NCI-H524 treated with DMSO at 0.1 percent for 48 hours (cell line): ENCODE measurements at places on chromosomes 5 and 9.

DNA sequence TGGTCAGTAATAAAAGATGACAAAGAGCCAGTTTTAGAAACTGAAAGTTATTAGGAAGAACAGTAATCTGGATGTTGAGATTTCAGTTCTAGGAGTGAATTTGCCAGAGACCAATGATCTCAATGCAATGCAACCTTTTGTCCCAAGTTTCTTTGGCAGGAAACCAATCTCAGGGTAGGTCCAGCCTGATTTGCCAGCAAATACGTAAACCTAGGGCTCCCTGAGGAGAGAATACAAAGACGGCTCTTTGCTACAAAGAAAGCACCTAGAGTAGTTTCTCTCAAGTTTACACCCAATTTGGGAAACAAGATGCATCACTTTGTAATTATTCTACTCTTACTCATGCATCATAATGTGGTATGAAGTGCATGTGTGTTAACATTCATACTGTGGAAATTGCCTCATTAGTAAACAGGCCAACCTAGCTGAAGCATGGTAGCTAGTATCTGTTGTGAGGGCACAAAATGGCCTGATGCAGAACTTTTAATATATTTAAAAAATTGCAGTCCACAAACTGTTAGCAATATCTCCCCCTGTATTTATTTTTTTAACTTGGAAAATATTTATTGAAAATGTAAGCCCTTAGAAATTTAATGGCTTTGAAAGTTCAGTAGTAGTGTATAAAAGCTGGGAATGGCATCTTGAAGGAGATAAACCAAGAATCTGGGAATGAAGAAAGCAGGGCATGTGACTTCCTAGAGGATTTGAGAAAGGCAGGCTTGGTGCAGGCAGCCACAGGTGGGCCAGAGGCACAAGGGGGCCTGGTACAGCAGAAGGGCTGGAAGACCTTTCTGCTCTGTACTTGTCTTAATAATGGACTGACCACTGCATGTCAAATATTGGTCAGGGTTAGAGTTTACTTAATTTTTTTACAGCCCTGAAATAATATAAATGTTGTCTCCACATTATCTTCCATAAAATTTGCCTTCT, 59.5 kb downstream of the MAST4 start:
- no peak for DNase-seq

DNA sequence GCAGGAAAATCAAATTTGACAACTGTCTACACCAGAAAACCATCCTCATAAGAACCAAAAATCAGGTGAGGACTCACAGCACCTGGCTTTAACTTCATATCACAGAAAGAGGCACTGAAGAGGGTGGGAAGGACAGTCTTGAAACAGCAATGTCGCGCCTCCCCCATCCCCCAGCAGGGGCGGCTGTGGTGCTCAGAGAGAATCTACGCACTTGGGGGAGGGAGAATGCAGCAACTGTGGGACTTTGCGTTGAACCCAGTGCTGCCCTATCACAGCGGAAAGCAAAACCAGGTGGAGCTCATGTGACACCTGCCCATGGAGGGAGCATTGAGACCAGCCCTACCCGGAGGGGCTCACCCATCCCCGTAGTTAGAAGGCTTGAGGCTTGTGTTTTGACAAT, 191.8 kb downstream of the MSX2 start:
- no peak for DNase-seq

DNA sequence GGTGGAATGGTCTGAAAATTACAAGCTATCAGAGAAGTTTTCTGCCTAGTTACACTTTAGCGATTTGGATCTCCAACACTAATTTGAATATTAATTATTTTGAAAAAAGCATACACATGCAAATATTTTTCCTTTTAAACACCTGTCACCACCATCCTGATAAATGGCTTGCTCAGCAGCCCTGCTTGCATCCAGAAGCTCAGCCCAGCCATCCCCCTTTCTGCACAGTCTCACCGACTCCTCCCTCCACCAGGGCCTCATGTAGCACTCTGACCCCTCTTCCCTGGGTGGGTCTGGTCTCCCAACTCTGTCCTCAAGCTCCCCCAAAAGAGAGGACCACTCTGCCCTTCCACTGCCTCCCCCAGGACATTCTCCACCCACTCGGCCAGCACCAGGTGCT, 70.0 kb downstream of the C5orf15 start:
- no peak for DNase-seq

- DNase-seq, result peak; percentile 41
Observed at GRCh38 chr5:61330845-61331406, 1.1 kb upstream of the ZSWIM6 start.

DNA sequence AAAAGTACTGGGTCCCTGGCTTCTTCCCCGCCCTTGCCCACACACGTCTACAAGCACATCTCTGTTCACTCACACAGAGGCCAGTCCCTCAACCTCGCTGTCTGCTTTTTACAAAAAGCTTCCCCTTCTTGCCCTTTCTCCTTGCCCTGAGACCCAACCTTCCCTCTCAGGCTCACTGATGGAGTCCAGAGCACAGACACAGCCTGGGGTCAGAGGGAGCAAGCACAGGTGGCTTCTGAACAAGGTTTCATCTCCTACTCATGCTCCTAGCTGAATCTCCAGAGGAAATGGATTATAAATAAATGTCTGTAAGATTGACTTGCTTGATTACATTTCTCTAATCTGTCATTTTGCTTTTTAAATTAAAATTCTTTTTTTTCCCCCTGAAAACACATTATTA, 101.8 kb downstream of the ICE1 start:
- DNase-seq, result no peak
